ENCODE measurements at places on chromosomes 6 and 20.

DNA sequence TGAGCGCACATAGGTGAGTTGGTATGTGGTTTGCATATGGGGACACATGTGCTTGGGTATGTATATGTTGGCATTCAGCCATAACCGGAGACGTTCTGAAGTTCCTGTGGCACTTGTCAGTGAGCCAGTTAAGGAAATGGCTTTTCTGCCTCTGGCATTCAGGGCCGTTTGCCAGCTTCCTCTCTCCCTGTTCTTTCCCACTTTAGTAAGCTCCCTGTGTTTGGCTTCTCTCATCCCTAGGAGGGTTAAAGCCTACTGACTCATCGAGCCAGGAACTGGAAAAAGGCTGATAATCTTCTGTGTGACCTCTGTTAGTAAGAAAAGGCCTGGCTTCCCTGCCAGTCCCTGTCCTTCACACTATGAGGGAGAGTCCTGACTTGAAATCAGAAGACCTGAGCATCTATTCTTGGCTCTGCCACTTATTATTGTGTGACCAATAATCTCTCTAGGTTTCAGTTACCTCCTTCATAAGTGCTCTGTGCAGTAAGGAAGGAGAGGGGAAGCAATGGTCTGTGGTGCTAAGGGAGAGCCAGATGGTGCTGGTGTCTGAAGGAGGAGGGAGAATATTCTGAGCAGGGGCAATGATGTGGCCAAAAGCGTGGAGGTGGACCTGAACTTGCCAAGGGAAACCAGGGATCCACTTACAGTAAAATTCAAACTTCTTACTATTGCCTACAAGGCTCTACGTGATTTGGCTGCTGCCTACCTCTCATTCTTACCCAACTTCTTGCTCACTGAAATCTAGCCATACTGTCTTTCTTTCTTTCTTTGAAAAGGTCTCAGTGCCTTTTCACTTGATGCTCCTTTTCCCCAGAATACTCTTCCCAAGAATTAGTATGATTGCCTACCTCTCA lies 31.4 kb downstream of the ACSS2 start:
- DNase-seq: no peak

GRCh38 chr20:19718880-19719279 lies 39.2 kb upstream of the RIN2 start:
- DNase-seq: no peak

DNA sequence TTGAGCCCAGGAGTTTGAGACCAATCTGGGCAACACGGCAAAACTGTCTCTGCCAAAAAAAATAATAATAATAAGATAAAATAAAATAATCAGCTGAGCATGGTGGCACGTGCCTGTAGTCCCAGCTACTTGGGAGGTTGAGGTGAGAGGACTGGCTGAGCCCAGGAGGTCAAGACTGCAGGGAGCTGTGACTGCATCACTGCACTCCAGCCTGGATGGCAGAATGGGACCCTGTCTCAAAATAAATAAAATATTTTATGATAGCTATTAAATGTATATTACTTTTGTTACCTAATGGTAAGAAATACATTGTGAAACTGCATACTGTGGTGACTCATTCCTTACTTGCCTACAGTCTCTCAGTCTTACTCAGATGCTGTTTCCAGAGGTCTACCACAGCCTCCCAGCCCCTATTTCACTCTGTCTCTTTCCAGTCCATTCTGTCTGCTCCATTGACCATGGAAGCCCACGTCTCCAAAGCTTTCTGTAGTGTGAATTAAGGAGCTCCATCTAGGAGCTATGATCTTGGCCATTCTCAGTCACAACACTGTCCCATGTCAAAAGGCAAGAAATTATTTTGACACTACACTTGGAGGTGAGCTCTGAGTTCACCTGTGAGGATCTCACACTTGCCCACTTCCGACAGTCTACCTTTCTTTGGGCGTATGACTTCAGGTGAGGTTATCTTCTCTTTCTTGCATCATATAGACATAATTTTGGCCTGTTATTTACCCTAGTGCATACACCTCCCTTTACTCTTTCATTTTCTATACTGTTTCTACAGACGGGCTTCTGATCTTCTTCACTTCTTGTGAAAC lies 22.4 kb upstream of the SNX9 start:
- DNase-seq: no peak

GRCh38 chr20:52867305-52867704 lies 104.9 kb upstream of the TSHZ2 start:
- DNase-seq: no peak

DNA sequence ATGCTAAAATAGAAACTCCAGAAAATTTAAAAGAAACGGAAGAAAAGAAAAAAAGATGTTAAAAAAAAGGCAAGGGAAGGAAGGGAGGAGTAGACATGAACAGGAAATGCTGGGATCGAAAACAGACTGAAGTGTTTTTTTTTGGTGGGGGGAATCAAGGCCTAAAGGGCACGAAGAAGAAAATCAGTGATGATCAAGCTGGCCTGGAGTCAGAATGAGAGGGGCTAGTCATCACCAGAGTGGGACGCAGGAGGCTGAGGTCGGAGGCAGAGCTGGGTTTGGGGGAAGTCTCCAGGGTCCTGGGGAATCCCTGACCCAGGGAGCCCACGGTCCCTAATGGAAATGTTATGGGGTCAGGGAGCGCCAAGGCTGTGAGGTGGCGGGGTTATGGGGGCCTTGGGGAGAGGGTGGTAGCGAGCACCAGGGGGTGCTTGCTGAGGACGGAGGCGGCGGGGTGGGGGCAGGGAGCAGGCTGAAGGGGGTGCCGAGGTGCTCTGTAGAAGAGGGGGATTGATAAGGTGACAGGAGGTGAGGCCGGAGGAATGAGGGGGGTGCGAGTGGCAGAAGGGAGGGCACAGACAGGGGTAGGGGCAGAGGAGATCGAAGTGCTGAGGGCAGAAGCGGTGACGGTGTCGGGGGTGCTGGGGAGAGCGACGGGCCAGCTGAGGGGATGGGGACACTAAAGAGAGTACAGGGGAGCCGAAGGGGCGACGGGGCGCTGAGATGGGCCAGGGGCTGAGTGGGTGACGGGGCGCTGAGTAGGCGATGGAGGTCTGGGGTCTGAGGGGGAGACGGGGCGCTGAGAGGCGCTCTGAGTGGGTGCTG lies 684 bp downstream of the ZNFX1 start:
- peak; percentile 77 for DNase-seq

DNA sequence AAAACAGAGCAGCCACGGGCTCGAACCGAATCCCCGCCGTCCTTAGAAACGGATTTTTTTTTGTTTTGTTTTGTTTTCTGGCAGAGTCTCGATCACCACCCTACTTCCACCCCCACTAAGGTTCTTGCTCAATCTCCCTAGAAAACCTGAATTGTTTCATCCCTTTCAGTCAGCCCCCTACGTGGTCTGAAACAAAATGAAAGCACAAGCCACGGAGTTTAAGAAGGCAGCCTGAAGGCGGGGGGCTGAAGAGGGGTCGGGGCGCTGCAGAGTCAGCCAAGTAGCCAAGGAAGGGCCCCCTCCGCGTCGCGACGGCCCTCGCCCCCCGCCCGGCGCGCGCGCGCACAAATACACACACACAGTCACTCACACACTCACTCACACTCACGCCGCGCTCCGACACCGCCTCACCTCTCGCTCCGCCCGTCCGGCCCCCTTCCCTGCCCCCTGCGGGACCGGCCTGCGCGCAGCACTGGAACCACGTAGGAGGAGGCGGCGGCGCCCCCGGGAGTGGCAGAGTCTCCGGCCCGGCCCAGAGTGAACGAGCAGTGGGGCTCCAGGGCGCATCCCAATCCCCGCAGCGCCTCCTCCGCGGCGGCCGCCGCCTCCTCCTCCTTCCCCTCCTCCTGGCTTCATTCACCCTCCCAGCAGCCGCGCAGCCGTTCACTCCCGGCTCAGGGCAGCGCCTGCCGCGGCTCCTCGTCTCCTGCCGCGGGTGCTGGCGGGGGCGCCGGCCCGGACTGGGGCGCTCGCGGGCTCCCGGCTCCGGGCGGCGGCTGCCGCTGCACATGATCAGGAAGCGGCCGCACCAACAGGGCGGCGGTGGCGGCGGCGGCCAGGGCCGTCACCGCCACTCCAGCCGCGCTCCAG lies 1.4 kb downstream of the ATXN1 start:
- DNase-seq: peak; percentile 97

GRCh38 chr20:33209789-33210188 lies 7.4 kb upstream of the BPIFA3 start:
- DNase-seq: no peak

- DNase-seq: no peak
Observed at GRCh38 chr20:14450256-14450655, 112.8 kb upstream of the FLRT3 start.

- DNase-seq: no peak
Observed at GRCh38 chr6:57064809-57065208, 18.3 kb downstream of the KIAA1586 start.

- no peak for DNase-seq
Observed at GRCh38 chr6:33929575-33930288, 125.9 kb upstream of the MLN start.

DNA sequence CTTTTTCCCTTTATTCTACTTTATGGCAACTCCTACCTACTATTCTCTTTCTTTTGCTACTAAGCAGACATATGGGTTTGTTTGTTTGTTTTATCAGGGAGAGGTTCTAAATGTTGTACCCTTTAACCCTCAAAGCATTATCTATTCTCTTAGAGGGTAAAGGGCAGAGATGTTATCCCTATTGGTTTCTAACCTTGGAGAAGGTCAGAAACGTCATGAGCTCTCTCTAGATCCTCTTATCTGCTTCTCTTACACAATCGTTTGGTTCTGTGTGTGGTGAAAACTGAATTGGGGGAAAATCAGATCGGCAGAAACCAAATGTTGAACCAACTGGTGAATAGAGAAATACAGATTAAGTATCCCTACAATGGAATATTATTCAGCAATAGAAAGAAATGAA lies 6.4 kb upstream of the MPC1 start:
- DNase-seq: no peak

GRCh38 chr6:64505312-64505711 lies 869.7 kb downstream of the PHF3 start:
- no peak for DNase-seq

DNA sequence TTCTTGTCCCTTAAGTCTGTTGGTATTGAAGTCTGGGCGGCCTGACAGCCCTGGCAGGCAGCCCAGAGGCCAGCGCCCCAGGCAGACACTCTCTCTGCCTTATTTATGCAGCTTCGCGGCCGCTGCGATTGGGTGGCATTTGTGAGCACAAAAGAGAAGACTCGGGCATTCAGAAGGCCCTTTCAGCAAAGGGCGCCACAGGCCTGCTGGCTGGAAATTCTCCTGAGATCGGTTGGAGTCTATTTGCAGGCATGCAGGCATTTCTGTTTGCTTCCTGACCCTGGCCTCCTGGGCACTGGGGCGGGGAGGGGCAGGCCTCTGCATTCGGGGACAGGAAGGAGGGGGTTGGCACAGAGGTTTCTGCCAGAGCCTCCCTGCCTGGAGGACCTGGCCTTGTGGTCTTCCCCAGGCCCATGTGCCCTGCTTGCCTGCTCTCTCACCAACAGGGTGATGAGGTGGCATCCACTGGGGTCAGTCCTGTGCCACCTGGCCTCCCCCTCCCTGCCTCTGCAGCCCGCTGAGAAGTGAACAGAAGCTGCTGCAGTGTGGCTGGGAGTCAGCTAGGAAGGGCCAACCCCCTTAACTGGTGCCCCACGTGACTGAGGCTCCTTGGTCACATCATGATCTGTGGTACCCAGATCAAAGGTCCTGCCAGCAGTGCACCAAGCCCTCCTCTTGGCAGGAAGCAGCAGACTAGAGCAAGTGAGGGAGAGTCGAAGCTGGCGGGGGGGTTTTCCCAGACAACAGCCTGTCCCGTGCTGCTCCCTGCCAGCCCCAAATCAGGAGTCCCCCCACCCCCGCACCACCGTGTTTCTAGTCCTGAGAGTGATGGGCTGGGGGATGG lies 16.6 kb upstream of the CCDC167 start:
- peak; percentile 72 for DNase-seq

- DNase-seq: no peak
Observed at GRCh38 chr6:43019152-43019551, 2.3 kb upstream of the RRP36 start.

DNA sequence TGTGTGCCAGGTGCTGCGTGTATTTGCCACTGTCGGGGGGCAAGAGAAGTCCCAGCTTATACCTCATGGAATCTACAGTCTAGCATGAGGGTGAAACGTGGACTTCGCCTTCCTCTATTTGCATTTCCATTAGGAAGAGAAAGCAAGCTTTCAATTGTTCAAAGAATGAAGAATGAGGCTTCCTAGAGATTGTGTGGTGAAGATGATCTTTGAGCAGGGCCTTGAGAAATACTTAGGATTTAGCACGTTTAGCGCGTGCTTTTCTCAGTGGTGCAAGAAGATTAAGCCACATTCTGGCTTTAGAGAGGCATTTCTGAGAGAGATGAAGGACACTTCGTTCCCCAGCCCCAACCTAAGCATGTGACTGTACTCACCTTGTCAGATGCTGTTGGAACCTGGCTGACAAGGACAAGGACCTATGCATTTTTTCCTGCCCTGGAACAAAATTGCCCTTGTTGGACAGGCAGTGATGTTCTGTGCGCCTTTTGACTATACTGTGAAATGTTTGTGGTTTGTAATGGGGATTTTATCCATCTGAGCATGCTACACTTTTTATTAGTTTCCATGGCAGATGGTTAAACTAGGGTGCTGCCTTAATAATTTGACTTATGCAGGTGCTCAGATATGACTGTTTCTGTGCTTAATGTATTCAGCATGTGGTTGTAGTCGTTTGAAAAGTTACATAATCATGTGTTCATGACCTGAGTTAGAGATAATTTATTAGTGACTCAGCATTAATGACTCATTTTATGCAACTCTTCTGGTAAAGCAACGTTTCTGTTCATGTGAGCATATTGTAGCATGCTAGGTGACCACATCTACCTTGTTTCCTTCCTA lies 10.7 kb downstream of the TULP4 start:
- no peak for DNase-seq

- no peak for DNase-seq
Observed at GRCh38 chr6:162373192-162373591, 354.4 kb downstream of the PRKN start.

DNA sequence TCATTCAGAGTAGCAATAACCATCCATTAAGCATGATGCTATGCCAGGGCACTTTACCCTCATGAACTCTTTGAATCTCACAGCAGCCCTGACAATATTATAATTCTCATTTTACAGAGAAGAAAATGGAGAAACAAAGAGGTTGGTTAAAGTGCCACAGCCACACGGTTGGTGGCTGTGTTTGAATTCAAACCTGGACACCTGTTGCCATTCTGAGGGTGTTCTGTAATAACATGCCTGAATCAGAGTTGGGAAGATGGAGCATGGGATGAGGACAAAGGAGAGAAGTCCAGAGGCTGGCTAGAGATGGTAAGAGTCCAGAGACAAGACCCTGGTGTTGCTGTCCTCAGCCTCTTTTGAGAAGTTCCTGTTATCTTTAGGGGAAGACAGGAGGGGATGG lies 127.7 kb downstream of the DHX35 start:
- DNase-seq: no peak

GRCh38 chr6:17172836-17173470 lies 71.1 kb downstream of the STMND1 start:
- DNase-seq: no peak

Data from sigmoid colon (tissue), 7 donors.